ENCODE measurements at places on chromosomes 4 and X.

DNA sequence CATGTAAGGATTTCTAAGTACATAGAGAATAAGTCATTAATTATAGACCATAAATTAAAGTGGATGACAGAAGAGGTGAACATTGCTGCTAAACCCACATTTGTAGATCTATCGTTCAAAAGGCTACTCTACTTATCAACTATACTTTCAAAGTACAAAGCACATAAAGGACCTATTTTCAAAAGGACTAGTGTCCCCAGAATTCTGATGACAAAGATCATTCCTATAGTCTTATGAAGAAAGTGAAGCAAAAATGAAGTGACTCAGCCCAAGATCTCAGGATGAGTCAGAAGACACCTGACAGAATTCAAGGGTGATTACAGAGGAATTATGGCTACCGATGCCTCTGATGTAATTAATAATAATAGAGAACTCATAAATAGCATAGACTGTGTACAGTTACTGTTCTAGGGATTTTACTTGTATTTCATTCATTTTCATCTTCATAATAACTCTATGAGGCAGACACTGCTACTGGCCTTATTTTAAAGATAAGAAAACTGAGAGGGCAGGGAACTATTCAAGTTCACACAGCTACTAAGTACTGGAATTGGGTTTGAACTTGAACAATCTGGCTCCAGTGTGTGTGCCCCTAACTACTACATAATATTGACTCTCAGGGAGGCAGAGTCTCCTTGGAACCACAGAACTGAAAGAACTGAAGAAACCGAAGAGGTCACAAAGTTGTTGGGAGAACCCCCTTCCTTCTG, 17.1 kb downstream of the USP46 start:
- no peak for DNase-seq

GRCh38 chr4:173214661-173215060, 46.0 kb downstream of the GALNT7 start:
- no peak for DNase-seq

DNA sequence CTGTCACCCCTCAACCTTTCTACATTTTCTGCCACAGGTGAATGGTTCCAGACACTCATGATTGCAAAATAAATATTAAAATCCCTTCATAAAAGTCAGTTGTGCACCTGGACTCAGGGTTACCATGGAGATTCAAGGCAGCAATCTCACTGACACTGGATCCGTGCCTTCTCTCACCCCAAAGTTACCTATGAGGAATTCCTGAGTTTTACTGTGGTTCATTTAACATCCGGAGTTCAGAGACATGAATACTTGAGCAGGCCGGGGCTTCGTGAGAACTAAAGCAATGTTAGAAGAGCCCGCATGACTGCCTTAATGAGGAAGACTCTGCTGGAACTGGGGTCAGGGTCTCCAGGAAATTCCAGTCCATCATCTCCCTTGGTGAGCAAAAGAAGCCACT, 12.5 kb upstream of the CLNK start:
- no peak for DNase-seq

DNA sequence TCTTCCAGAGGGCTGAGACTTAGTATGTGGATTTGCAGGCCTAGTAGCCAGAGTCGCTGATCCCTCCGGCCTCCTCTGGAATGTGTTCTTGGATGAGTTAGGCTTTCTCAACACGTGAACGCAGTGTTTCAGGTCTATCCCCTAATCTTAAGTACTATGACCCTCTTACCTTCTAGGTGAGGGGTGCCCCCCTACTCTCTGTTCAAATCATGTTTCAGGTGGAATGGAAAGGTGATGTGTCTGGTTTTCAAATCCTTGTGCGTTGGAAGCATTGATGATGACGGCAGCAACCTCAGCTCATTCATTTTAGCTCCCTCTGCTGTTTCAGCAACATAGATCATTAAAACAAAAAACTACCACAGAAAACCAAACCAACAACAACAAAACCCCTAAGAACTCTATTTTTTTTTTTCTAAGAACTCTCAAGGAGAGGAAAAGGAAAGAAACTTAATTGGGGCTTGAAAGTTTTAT, 56.4 kb downstream of the RWDD4 start:
- no peak for DNase-seq

DNA sequence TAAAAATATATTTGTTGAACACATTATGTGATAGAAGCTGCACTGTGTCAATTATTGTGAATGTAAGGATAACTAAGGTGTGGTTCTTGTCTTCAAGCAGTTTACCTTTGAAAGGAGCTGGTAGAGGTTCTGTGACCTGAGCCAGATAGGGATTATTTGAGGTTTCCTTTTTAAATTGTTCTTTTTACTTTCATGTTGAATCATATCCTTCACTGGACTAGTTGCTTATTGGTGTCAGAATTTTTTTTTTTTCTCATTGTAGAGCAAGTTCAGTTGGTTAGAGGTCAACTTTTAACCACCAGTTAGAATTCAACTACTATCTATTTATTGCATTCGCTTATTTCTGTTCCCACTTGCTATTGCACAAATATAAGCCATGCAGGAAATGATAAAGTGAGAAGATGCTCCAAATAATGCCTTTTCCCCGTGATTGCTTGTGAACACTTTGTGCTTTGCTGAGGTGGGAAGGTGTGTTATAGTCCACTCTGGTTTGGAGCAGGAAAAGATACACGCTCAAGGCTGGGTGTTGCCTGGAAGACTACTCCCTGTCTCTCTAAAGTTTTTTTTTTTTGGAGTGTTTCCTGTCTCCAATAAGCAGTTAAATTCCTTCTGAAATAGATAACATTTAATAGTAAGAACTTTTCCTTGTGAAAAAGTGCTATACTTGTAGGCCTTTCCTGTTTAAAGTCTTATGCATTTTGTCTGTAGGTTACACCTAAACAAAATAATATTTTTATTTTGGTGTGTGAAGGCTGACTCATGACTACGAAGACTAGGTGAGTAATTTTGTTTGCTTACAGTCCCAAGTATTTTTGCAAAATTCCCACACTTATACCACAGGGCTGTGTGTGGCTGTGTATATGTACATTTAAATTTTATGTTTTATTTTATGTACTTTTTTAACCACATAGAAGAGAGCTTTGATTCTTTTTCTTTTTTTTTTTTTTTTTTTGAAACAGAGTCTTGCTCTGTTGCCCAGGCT, 83.8 kb upstream of the LCORL start:
- no peak for DNase-seq

DNA sequence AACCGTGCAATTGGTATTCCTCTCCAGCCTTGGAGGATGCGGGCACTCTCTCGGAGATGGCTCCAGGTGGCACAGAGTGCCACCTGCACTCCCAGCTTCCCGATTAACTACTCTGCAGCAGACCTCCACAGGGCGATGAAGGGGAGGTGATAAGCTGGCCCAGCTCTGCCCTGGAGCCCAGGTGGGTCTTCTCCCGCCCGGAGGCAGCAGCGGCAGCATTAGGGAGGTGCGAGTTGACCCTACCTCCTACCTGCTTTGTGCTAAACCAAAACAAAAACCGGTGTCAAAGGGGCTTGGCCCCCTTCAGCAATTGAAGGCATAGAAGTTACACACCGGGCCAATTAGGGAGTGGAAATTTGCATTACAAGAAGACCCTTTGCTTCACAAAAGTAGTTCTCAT, 137.4 kb upstream of the MAMLD1 start:
- DNase-seq = no peak

DNA sequence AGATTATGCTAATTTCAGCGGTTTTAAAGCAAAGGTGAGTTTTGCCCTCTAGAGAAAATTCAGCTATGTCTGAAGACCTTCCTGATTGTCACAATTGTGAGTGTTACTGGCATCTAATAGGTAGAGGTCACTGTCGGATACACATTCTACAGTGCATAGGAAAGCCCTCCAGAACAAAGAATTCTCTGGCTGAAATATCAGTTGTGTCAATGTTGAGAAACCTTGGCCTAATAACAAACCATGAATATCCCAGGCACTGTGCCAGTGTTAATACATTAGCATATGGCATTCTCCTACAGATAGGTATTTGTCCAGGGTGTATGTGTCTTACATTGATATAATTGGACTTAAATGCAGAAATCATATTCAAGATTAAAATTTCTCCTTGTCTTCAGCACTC, 294.3 kb downstream of the FSTL5 start:
- no peak for DNase-seq

All from stimulated activated CD8-positive, alpha-beta memory T cell treated with anti-CD3 and anti-CD28 coated beads, Interleukin-2, amount 100 ng/mL, for 1 hour (primary cell).